Adrenal gland (tissue), 19 donors: ENCODE measurements at places on chromosomes 6 and 20. TPM values are rescaled to one million over a fixed set of nuclear protein-coding genes. Genes with fewer than 3 reads are reported as not detected.

The SIRPB1 gene
- total RNA-seq: 1.2 TPM

DNA sequence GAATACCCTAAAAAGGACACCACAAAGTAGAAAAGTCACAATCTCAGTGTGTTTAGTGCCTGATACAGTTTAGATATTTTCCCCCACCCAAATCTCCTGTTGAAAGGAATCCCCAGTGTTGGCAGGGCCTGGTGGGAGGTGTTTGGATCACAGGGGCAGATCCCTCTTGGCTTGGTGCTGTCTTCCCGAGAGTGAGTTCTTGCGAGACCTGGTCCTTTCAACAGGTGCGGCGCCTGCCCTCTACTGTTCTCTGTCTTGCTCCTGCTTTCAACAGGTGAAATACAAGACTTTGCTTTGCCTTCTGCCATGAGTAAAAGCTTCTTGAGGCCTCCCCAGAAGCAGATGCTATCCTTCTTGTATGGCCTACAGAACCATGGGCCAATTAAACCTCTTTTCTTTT is 534.3 kb upstream of the NRSN1 start:
- H3K27me3 ChIP-seq: no peaks in the 10 kb centered on the region
- no peak for DNase-seq
- no peak overlapping the region for H3K4me3 ChIP-seq
- no peaks in the 10 kb centered on the region for H3K36me3 ChIP-seq

- H3K4me1 ChIP-seq: no peaks in the 10 kb centered on the region
- H3K4me3 ChIP-seq: no peak overlapping the region
- no peaks in the 10 kb centered on the region for H3K27me3 ChIP-seq
- no peaks in the 10 kb centered on the region for H3K36me3 ChIP-seq
These were observed 209.8 kb downstream of the HIVEP2 start for GRCh38 chr6:142735204-142735603.

GRCh38 chr6:127471379-127472255 is 12.4 kb upstream of the KIAA0408 start:
- no peaks in the 10 kb centered on the region for H3K27me3 ChIP-seq
- H3K4me1 ChIP-seq: no peaks in the 10 kb centered on the region
- H3K36me3 ChIP-seq: no peaks in the 10 kb centered on the region
- no peak for DNase-seq
- no peak overlapping the region for H3K27ac ChIP-seq
- H3K4me3 ChIP-seq: no peak overlapping the region

- H3K27ac ChIP-seq: no peak overlapping the region
- no peaks in the 10 kb centered on the region for H3K36me3 ChIP-seq
- no peak for DNase-seq
- H3K4me1 ChIP-seq: no peaks in the 10 kb centered on the region
These were observed 2.6 kb upstream of the ADGB start for GRCh38 chr6:146595972-146596731.
